ENCODE measurements at places on chromosomes 7 and 10.
A peak's percentile ranks its signal among the peaks of the same experiment; 100 is the strongest.

GRCh38 chr10:101961591-101962498 lies 94.1 kb downstream of the ARMH3 start:
- no peak for DNase-seq

- peak; percentile 47 for DNase-seq
Measured at GRCh38 chr10:43857206-43857930, 208.7 kb upstream of the ZNF32 start.

- DNase-seq, result peak; percentile 61
Measured at GRCh38 chr10:110498982-110499795, 1.5 kb downstream of the DUSP5 start.

DNA sequence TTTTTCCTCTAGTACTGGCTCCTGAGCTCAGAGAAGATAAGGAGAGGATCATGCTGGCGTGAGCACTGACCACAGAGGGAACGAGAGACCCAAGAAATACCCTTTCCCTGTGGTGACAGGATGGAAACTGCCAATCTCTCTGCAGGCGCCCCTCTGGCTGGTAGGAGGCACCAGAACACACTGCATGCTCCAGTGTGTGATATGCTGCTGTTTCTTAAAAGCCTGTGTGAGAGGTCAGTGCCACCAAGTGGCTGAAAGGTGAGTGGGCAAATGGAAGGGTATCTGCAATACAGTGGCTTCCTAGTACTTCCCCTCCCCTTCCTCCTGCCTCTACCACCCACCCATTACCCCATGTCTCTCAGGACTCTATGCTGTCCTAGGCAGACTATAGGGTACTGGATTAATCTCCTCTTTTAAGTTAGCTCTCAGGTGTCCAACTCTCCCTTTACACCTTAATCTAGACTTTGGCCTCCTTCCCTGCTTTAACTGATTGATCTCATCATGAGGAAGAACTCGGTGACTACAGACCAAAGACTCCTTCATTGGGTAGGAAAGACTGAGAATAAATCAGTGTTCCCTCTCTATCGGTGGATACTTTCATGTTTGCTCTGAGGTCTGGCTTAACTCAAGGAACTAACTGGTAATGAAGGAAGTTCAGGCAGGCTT lies 283.6 kb downstream of the ADRA2A start:
- DNase-seq, result peak; percentile 78

DNA sequence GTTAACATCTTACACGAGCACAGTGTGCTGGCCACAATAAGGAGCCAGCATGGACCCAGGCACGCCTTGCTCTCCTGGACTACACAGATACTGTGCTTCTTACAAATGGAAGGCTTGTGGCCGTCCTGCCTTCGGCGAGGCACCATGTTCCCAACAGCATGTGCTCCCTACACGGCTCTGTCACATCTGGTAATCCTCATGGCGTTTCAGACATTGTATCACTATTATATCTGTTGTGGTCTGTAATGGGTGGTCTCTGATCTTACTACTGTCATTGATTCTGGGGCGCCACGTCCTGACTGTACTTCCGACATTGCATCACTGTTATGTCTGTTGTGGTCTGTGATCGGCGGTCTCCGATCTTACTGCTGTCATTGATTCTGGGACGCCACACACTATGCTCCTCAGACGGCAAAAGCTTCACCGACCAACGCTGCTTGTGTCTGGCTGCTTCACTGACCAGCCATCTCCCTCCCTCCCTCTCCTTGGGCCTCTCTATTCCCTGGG lies 195.4 kb downstream of the MAD1L1 start:
- peak; percentile 1 for DNase-seq

GRCh38 chr10:110035070-110035921 lies 27.5 kb downstream of the ADD3 start:
- no peak for DNase-seq

DNA sequence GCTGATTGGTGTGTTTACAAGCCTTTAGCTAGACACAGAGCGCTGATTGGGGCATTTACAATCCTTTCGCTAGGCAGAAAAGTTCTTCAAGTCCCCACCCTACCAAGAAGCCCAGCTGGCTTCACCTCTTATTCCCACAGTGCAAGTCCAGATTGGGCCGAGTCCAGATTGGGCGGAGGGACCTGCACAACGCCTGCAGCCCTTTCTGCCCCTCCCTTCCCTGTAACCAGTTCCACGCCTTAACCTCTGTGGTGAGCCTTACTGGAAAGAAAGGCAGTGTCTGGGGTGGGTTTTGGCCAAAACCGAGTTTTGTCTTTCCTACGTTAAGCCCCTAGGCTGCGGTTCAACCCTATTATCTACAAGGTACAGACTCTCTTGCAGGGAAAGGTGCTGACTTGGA lies 268.7 kb downstream of the ZEB1 start:
- no peak for DNase-seq

DNA sequence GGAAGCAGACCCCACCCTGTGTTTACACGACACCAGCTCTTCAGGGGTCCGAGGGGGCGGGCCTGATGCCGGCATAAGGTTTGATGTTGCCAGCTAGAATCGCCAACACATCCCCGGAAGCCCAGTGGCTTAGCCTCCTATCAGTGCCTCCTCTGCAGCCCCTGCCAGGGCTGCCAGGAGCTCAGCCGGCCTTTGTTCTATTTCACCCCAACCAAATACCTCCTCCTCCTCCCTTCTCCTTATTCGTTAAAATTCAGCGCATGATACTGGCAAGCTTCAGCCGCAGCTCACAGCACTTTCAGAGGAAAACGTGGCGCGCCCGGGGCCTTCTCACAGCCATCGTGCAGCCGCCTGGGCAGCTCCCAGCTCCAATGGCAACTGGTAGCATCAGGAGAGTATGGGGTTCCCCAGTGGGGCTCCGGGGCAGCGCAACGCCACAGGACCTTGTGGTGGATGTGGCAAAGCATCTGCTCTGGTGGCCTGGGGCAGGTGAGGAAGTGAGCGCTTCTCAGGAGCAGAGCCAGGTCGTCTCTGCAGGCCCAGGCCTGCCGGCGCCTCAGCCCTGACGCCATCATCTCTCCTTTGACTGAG lies 176.4 kb upstream of the RHEB start:
- DNase-seq, result no peak

DNA sequence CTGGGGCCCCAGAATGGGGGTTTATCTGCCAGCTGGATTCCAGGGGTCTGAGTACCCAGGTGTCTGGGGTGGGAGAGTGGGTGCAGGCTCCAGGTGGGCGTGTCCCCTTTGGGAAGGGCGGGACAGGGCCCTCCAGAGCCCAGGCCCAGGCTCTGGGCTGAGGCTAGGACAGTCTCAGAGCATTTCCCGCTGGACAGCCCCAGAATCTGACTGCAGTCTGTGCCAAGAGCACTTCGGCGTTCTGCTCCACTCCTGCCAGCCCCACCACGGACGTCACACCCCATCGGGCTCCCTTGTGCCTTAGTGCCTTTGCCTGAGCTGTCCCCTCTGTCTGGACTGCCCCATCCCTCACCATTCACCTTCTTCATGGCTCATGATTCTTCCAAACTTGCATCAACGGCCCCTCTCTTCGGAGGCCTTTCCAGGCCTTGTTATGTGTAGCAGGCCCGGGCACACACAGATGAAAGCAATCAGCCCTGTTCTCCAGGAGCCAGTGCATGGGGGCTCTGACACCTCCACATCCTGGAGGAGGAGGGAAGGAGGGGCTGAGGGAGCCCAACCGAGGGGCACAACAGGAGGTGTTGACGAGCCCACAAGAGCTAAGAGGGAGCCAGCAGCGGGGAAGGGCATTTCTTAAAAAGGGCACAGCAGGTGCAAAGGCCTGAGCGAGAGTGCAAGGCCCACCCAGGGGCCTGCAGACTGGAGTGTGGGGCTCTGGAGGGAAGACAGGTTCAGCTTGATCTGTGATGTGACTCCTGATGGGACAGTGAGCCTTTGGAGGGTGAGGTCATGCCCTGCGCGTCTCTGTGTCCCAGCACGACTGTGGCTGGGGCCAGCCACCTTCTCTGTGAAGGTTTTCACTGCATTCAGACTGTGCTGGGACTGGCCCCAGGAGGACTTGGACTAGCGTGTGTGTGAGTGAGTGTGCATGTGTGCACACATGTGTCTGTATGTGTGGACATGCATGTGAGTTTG lies 41.7 kb downstream of the GTF2IRD1 start:
- DNase-seq, result no peak

- DNase-seq, result no peak
Measured at GRCh38 chr7:142581341-142581740, 167.9 kb upstream of the PRSS1 start.

- peak; percentile 75 for DNase-seq
Measured at GRCh38 chr7:104328970-104329825, 795 bp downstream of the LHFPL3 start.

DNA sequence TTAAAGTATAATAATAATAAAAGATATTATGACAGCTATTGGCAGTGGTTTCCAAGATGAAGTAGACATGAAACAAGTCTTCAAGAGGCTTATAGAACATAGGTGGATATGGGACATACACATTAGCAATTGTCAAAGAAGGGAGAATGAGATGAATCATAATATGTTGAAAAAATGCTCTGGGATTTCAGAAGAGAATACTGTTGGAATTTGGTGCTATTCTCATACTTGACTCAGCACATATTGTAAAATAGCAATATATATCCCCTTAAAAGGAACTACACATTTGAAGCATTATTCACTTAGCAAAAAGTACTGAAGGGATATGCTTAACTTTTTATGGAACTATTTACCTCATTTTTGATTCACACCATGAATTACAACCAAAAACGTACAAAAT lies 577.2 kb upstream of the PCDH15 start:
- no peak for DNase-seq

DNA sequence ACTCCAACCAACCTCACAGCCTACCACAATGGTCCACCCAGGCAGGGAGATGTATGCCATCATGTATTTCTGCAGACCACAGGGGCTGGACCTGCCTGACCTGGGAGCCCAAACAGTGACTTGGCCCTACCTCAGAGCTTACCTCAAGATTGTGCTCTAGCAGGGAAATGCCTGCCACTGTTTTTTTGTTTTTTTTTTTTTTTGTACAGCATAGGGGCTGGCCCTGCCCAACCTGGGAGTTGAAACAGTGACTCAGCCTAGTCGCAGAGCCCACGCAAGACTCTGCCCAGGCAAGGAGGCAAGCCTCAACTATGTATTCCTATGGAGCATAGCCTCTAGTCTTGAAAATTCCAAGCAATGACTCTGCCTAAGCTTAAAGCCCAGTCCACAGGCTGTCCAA lies 39.3 kb upstream of the CDK6 start:
- no peak for DNase-seq

DNA sequence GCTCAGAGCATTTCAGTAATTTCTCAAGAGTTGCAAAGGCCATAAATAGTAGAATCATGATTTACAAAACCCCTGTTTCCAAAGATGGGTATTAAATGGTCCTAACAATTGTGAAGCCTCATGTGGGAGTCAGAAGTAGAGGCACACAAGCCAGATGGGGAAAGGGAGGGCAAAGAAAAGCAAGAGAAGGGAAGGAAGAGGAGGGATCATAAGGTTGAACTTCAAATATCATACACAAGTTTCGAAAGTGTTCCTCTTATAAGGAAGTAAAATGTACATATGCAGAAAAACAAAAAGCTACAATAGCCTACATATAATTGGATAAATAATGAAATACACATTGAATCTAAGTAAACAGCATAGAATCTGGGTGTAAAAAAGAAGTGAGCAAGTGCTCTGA lies 6.0 kb downstream of the LIPN start:
- DNase-seq, result no peak

GRCh38 chr10:116417821-116418220 lies 9.8 kb upstream of the PNLIPRP3 start:
- DNase-seq, result no peak

- no peak for DNase-seq
Measured at GRCh38 chr7:108069646-108070045, 60.5 kb downstream of the LAMB4 start.

GRCh38 chr7:8490391-8491045 lies 57.1 kb downstream of the NXPH1 start:
- DNase-seq, result no peak

GRCh38 chr10:124374535-124375352 lies 44.0 kb downstream of the OAT start:
- no peak for DNase-seq

DNA sequence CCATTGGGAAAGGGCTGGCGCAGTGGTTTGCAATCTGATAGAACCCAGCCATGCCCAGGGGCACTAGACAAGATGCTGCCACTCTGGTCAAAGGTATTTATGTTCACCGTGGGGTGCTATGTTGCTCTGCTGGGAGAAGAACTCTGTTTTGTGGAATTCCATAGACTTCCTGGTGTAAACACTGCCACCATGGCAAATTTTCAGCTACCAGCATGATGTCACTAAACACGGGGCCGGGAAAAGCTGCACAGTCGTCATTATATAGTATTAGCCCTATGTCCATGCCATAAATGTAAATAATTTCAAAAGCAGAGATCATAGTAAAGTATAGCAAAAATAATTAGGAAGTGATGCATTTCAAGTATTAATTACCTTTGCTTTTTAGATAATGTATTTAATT lies 500.6 kb downstream of the PARD3 start:
- DNase-seq, result no peak

DNA sequence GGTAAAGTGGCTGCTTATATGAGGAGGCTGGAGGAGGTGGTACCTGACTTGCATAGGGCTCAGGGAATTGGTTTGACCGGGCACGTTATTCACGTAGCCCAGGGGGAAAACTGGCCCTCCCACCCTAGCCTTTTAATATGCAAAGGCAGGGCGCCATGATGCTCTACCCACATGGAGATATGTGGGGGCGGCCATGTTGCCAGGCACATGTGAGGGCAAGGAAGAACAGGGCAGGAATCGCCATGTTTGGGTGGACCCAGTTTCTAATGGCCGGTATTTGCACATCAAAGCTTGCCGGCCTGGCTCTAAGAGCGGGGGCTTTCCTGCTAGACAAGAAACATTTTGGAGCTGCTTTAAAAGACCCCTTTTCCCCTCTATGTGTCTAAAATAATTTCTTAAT lies 949.7 kb upstream of the C7orf33 start:
- no peak for DNase-seq

- no peak for DNase-seq
Measured at GRCh38 chr10:114385557-114385956, 18.7 kb downstream of the AFAP1L2 start.

DNA sequence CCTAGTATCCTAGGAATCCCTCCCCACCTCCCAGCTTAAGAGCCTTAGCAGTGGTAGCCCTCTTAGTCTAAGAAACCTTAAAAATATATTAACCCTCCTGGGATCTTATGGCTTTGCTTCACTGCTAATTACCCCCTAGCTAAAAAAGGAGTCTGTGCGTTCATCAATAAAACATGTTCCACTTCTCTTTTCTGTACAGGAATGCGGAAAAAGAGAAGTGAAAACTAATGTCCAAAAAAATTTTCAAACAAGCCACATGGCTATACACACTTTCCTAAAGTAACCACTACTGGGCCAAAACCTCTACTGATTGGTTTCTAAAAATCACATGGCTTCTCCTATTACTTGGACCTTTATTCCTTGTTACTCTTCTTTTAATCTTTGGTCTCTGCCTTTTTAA lies 667.1 kb upstream of the LRRTM3 start:
- DNase-seq, result no peak

- no peak for DNase-seq
Measured at GRCh38 chr10:30775779-30776591, 146.4 kb upstream of the LYZL2 start.

GRCh38 chr10:114024876-114025610 lies 18.6 kb upstream of the ADRB1 start:
- peak; percentile 32 for DNase-seq

- DNase-seq, result no peak
Measured at GRCh38 chr7:79317728-79318127, 135.7 kb downstream of the MAGI2 start.

Measured in WERI-Rb-1 (cell line).